Left ventricle myocardium inferior (tissue), 1 donor: ENCODE measurements at places on chromosomes 6 and 20. TPM values are rescaled to one million over a fixed set of nuclear protein-coding genes. Genes with fewer than 3 reads are reported as not detected.

The VEGFA gene
- 359 TPM for total RNA-seq

The TFAP2B gene
- not detected for total RNA-seq

The SLC17A2 gene
- total RNA-seq: not detected

The LATS1 gene
- total RNA-seq: 10.8 TPM

The ECT2L gene
- total RNA-seq: 1.6 TPM

The EPPIN gene
- total RNA-seq: not detected

The SLC35F1 gene
- 6.4 TPM for total RNA-seq

The HRH3 gene
- total RNA-seq: not detected

The ADAM33 gene
- 10.8 TPM for total RNA-seq

The KIF13A gene
- total RNA-seq: 85.7 TPM

The C20orf144 gene
- total RNA-seq: not detected

The ZBP1 gene
- not detected for total RNA-seq

The TFB1M gene
- total RNA-seq: 18.8 TPM

The TPD52L1 gene
- total RNA-seq: 64.0 TPM

The CLVS2 gene
- total RNA-seq: 0.05 TPM

The TNF gene
- 0.47 TPM for total RNA-seq

The SMOC2 gene
- 14.4 TPM for total RNA-seq

The CFAP61 gene
- 54.8 TPM for total RNA-seq

The ESR1 gene
- total RNA-seq: 1.6 TPM

The CD109 gene
- total RNA-seq: 9.1 TPM

The SRMS gene
- total RNA-seq: not detected

The IL20RA gene
- 10.1 TPM for total RNA-seq

The CCM2L gene
- total RNA-seq: 7.5 TPM

The POPDC3 gene
- 56.9 TPM for total RNA-seq

The ESF1 gene
- total RNA-seq: 15.5 TPM

The PPP2R5D gene
- total RNA-seq: 32.7 TPM

The GPX6 gene
- total RNA-seq: not detected

The LTA gene
- total RNA-seq: not detected

The GPR63 gene
- 1.0 TPM for total RNA-seq

The PIGU gene
- total RNA-seq: 13.7 TPM

The LCA5 gene
- 1.8 TPM for total RNA-seq

The ZKSCAN3 gene
- total RNA-seq: 4.1 TPM

The C6orf163 gene
- 1.6 TPM for total RNA-seq

The MRPS26 gene
- total RNA-seq: 55.6 TPM

The MCHR2 gene
- not detected for total RNA-seq

The NPEPL1 gene
- total RNA-seq: 33.6 TPM

The SLC16A10 gene
- 4.5 TPM for total RNA-seq

The C6orf52 gene
- 1.5 TPM for total RNA-seq

The SEL1L2 gene
- 1.4 TPM for total RNA-seq

The C6orf58 gene
- not detected for total RNA-seq

The ADGRF5 gene
- total RNA-seq: 42.1 TPM

The ARG1 gene
- 0.22 TPM for total RNA-seq

The SIRPB2 gene
- total RNA-seq: 3.2 TPM
